AML-193 (cell line): ENCODE measurements at places on chromosomes 16 and 17.

GRCh38 chr16:65409510-65409909 is 287.6 kb upstream of the CDH11 start:
- DNase-seq: no peak

- no peak for DNase-seq
Observed at GRCh38 chr16:58532414-58532813, 17.1 kb downstream of the SETD6 start.

- no peak for DNase-seq
Observed at GRCh38 chr16:17766012-17766411, 295.3 kb upstream of the XYLT1 start.

- DNase-seq: peak; percentile 38
Observed at GRCh38 chr17:8223356-8224126, 13.2 kb upstream of the AURKB start.

DNA sequence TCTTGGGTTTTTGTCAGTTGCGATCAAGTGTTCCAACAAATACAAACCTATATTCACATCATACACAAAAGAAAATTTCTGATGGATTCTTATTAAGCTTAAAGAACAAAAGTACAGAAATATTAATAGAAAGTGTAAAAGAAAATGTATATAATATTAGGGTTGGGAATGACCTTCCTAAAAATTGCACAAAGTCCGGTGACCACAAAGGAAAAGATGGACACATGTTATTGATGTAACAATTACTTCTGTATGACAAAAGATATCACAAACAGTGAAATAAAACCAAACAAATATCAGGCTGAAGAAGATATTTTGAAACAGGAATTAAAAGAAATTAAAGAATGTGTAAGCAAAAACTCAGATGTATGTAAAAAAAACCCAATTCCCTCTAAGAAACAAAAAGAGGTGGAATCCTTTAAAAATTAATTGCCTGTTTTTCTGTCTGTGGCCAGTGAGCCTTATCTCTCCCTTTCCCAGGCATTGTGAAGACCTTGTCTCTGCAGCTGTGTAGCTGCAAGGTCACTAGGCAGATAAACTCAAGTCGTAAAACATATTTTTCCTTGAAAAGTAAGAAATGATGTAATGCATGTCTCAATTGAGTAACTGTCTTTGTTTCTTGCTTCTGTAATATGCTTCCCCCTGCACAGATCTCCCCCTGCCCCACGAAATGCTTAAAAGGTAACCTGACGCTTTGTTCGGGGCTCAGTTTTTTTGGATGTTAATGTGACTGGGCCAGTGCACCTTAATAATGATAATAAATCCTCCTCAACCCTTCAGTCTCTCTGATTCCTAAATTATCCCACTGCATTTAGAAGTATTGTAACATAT is 2.8 kb downstream of the ST6GALNAC1 start:
- no peak for DNase-seq

GRCh38 chr17:61524319-61524718 is 66.7 kb downstream of the NACA2 start:
- DNase-seq: no peak

- no peak for DNase-seq
Observed at GRCh38 chr16:3643095-3643730, 11.3 kb upstream of the DNASE1 start.
